Endothelial cell of coronary artery (primary cell): ENCODE measurements at places on chromosomes 7 and 10. TPM values are rescaled to one million over a fixed set of nuclear protein-coding genes. Genes with fewer than 3 reads are reported as not detected.

TUBAL3 gene
- total RNA-seq: 0.18 and 0.19 TPM in 2 replicates

GFRA1 gene
- total RNA-seq: 3.7 TPM in 1 of 2 replicates, not detected in the other

LRRD1 gene
- total RNA-seq: not detected in 2 replicates

GNG11 gene
- 104 and 146 TPM in 2 replicates for total RNA-seq

DPP6 gene
- total RNA-seq: not detected in 2 replicates

UCMA gene
- total RNA-seq: not detected in 2 replicates

LIPK gene
- total RNA-seq: not detected in 2 replicates

LIPN gene
- total RNA-seq: not detected in 2 replicates

LRIT1 gene
- total RNA-seq: not detected in 2 replicates

INHBA gene
- 4.0 and 4.5 TPM in 2 replicates for total RNA-seq

CPA4 gene
- total RNA-seq: 0.27 and 35.0 TPM in 2 replicates

FAM180A gene
- 0.66 TPM in 1 of 2 replicates, not detected in the other for total RNA-seq

IL6 gene
- total RNA-seq: 5.4 and 16.7 TPM in 2 replicates

JAZF1 gene
- 3.6 and 5.3 TPM in 2 replicates for total RNA-seq

TMEM140 gene
- total RNA-seq: 8.3 and 8.8 TPM in 2 replicates

RELN gene
- 1.9 and 3.4 TPM in 2 replicates for total RNA-seq

CYP17A1 gene
- total RNA-seq: not detected in 2 replicates

PALD1 gene
- total RNA-seq: 25.0 and 57.1 TPM in 2 replicates

TBX20 gene
- 1.3 and 3.2 TPM in 2 replicates for total RNA-seq

TAS2R41 gene
- not detected in 2 replicates for total RNA-seq

CEP55 gene
- 18.3 and 42.4 TPM in 2 replicates for total RNA-seq
